ENCODE measurements at places on chromosomes 1 and 21.
A peak's percentile ranks its signal among the peaks of the same experiment; 100 is the strongest.

DNA sequence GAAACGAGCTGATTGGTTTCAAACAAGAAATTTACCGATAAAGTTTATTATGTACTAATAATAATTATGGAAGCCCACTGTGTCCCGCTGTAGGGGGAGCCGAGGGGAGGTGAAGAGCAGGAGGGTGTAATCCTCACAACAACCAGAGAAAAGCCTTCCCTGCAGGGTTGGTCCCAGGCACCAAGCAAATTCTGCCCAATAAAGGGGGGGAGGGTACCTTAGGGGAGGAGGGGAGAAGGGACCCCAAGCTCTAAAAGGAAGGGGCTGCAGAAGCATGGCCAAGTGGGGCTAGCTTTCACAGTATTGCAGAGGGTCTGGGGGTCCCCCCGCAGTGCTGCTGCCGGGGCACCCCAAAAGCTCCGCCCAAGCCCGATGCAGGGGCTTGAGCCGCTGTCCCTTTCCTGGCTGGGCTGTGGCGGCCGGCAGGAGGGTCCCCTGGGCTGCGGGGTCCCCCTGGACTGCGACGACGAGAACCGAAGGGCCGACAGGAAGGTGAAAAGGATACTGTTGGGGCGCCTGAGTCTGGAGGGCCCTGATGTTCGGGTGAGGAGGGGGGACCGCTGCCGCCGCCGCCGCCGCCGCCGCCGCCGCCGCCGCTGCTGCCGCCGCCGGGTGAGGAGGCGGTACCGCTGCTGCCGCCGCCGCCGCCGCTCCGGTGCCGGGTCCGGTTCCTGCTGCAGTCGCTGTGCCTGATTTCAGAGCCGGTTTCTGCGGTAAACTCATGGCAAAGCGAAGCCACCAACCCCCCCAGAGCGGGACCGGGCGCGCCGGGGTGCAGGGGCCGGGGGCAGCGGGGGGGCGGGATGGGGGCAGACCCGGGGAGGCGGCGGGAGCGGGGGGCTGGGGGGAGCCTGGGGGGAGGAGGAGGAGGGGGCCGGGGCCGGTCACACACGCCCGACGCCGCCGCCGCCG is 771 bp downstream of the EIF4G3 start:
- DNase-seq, result peak; percentile 73

DNA sequence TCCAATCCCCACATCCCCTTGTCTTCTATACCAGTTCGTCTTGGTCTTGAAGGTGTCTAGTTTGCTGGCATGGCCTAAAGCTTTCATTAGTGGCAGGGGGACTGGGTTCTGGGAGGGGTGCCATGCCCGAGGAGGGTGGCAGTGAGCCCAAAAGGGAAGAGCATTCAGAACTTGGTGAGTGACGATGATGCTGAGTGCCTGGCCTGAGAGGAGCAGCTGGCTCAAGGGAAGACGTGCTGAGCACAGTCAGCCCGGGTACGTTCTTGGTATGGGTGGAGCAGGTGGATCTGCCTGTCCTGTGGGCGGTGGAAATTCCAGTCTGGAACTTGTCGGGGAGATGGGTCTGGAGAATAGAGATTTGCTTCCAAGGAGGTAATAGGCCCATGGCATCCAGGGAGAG is 4.6 kb downstream of the FDPS start:
- DNase-seq, result no peak

DNA sequence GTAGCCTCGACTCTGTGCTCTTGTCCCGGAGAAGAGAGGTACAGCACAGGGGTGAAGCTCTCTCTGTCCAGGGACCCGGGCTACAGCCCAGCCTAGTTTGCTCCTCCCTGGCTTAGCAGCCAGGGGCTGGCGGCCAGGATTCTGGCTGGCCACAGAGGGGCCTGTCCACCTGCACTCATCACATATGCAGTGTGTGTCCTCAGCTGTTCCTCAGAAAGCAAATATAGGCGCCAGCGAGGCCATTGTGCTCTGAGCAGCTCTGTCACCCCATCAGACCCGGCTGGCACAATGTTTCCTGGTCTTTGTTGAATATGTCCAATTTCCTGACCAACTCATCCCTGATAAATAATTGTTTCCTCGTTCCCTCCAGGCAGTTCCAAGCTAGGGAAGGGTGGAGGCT is 28.5 kb downstream of the KCND3 start:
- no peak for DNase-seq

DNA sequence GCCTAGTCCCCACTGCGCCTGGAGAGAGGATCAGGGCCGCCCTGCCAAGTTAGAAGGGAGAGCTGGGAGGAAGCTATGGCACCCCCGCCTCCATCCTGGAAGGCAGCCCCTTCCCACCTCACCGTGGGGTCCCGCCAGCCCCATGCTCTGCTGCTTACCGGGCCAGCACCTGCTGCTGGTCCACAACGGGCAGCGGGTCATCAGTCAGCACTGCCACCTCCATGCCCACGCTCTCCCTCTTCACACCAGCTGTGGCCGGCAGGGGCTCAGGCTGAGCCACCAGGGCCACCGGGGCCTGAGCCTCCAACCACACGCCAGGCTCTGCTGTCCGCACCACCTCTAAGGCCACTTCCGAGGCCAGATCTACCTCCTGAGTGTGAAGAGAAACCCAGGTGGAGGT is 23.5 kb upstream of the DDOST start:
- no peak for DNase-seq

DNA sequence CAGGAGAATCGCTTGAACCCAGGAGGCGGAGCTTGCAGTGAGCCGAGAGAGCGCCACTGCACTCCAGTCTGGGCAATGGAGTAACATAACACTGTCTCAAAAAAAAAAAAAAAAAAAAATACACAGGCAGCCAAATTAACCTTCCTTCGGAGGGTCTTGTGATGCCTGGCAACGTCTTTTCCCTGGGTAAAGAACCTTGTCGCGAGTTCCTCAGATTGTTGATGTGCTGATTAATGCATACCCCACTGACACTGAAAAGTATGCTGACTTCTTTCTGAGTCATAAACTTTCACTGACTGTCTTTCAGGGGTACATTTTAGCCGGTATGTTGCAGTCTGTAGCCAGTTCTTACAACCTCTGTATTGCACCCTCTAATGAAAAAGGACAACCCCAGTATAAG is 95.1 kb upstream of the SOD1 start:
- no peak for DNase-seq

DNA sequence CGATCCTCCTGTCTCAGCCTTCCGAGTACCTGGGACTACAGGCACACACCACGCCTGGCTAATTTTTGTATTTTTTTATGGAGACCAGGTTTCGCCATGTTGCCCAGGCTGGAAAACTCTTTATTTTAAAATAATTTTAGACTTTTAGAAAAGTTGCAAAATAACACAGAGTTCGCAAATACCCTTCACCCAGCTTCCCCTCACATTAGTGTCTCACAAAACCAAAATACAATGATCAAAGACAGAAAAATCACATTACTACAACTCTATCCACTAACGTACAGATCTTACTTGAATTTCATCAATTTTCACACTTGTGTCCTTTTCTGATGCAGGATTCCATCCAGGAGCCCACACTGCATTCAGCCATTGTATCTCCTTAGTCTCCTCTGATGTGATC is 58.8 kb upstream of the ERRFI1 start:
- no peak for DNase-seq

- DNase-seq, result no peak
These were observed 16.4 kb upstream of the CLSTN1 start for GRCh38 chr1:9840176-9840575.

DNA sequence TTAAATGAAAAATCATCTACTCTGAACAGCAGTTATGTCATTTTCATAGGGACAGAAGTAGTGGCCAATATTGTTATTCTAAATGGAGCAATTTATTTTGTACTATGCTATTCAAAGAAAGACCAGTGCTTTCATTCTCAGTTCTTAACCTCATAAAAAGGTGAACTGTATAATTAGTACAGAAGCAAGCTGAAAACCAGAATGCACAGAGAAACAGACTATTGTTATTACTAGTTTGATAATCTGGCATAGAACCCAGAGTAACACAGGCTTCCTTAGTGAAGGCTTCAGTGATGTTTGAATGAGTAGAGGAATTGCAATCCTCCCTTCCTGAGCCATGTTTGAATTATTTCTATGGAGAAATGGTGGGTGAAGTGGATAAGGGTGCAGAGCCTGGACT is 131.6 kb upstream of the LRRC7 start:
- no peak for DNase-seq

DNA sequence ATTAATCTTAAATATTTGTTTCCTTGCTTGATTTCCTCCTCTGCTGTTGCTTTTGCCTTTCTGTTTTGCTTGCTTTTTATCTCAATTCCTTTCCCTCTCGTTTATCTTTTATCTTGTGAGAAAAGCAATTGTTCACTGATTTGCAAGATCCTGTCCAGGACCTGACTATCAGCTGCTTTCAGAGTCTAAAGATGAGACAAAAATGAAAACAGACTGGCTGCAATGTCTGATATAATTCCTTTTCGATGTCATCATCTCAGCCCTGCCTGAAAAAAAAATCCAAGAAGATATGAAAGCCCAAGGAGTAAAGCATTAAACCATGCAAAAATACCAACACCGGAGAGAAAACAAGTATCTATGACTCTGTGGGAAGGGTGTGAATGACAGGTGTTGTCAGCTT is 225.5 kb downstream of the PATJ start:
- no peak for DNase-seq

- peak; percentile 73 for DNase-seq
These were observed 158.1 kb upstream of the COA6 start for GRCh38 chr1:234214911-234215892.

GRCh38 chr21:46286648-46287002 is 483 bp downstream of the YBEY start:
- no peak for DNase-seq

- no peak for DNase-seq
These were observed 84.1 kb downstream of the LYST start for GRCh38 chr1:235782601-235783000.

DNA sequence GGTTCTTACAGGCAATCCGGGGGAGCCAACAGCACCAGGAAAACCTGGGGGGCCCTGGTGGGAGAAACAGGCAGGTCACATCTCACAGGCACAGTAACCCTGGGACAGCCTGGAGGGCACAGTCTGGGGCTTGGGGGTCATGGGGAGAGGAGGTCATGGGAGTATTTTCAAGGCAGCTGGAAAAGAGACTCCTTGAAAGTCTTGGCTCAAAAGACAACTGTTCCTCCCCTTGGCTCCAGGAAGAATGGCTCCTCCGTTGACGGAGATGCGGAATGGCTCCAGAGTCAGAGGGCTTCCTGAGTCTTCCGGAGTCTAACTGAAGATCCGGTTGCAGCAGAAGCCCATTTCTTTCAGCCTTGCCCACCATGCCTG is 25.9 kb upstream of the PEF1 start:
- no peak for DNase-seq

- peak; percentile 85 for DNase-seq
These were observed at the start of gene SLC45A1 for GRCh38 chr1:8317647-8318381. TSS of gene SLC45A1 (plus strand) at chr1:8318114. CDS start at chr1:8324330, 6,216 bp downstream.

GRCh38 chr1:18384471-18384870 is 96.3 kb upstream of the KLHDC7A start:
- no peak for DNase-seq

- no peak for DNase-seq
These were observed 2.1 kb downstream of the GPR161 start for GRCh38 chr1:168134642-168135041.
